NCI-H460 (cell line): ENCODE measurements at places on chromosomes 4 and X. TPM values are rescaled to one million over a fixed set of nuclear protein-coding genes. Genes with fewer than 3 reads are reported as not detected.

Gene SCRG1
- not detected in 2 replicates for total RNA-seq

Gene TMSB15A
- total RNA-seq, result 0.42 TPM in 1 of 2 replicates, not detected in the other

Gene NXF2
- total RNA-seq, result not detected in 2 replicates

Gene LANCL3
- 0.02 TPM in 1 of 2 replicates, not detected in the other for total RNA-seq

Gene PABPC1L2B
- total RNA-seq, result not detected in 2 replicates

Gene TMEM164
- total RNA-seq, result 24.2 and 24.9 TPM in 2 replicates

Gene GPRIN3
- total RNA-seq, result 36.5 and 42.8 TPM in 2 replicates

Gene FGF16
- total RNA-seq, result not detected in 2 replicates

Gene TMEM255A
- total RNA-seq, result 0.07 TPM in 1 of 2 replicates, not detected in the other

Gene RASL11B
- total RNA-seq, result 0.20 and 0.35 TPM in 2 replicates

Gene FATE1
- not detected in 2 replicates for total RNA-seq

Gene SAGE1
- total RNA-seq, result not detected in 2 replicates

Gene PIN4
- total RNA-seq, result 45.1 and 50.8 TPM in 2 replicates

Gene RHOH
- total RNA-seq, result 3.9 and 7.3 TPM in 2 replicates

Gene UGT2B15
- total RNA-seq, result not detected in 2 replicates

Gene OTC
- not detected in 2 replicates for total RNA-seq

Gene SLC26A1
- total RNA-seq, result 0.61 and 1.1 TPM in 2 replicates

Gene PIR
- total RNA-seq, result 179 and 186 TPM in 2 replicates

Gene GAGE12J
- total RNA-seq, result not detected in 2 replicates

Gene GBA3
- not detected in 2 replicates for total RNA-seq

Gene TSPAN7
- 73.1 and 77.5 TPM in 2 replicates for total RNA-seq

Gene HS6ST2
- 37.8 and 39.1 TPM in 2 replicates for total RNA-seq

Gene ZNF185
- total RNA-seq, result 1.3 and 1.4 TPM in 2 replicates
